Vagina (tissue), 2 donors: ENCODE measurements at places on chromosomes 4 and X.

- DNase-seq = no peak
Observed at GRCh38 chrX:103461156-103461555, 58.1 kb downstream of the RAB40A start.

GRCh38 chr4:145619639-145619996 is 433 bp downstream of the MMAA start:
- no peak for DNase-seq

DNA sequence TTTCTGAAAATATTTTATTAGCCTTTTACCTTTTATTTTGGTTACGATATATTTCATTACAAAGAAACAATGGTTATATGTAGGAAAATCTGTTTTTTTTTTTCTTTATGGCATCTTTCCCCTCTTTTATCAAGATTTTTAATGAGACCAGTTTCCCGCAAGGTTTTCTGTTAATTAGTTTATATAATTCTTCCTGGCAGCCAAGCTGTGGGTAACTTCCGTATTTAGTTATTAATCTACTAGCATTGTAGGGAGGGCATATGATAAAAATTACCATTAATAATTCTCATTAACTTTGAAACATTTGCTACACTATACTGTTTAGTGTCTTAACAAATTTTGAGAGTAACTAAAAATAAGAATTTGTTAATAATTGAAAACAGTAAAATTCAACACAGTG is 181.1 kb upstream of the GPRIN3 start:
- no peak for DNase-seq

GRCh38 chr4:145808021-145808650 is 128.2 kb downstream of the C4orf51 start:
- DNase-seq = no peak

- DNase-seq = no peak
Observed at GRCh38 chr4:24840362-24840761, 45.0 kb downstream of the SOD3 start.
